Renal cortex interstitium (tissue), 15 donors: ENCODE measurements at places on chromosomes 5 and 9. TPM values are rescaled to one million over a fixed set of nuclear protein-coding genes. Genes with fewer than 3 reads are reported as not detected.

GRCh38 chr5:122351416-122352157, 39.5 kb downstream of the SNCAIP start:
- no peak for DNase-seq

DNA sequence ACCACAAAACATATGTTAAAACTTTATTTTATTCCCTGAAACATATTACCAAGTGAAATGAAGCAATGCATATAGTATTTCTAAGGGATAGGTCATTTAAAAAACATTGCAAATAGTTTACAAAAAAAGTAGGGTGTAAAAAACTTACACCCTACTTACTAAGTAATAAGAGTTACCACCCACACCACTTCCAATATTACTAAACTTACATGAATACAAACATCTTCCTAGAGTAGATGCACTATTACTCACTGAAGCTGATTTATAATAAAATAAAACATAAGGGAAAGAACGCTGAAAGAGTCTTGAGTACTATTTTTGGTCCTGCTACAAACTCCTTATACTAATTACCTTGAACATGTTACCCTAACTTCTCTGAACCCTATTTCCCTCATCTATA, 289.4 kb downstream of the HINT1 start:
- DNase-seq: no peak

GRCh38 chr5:107894361-107894760, 223.6 kb upstream of the EFNA5 start:
- no peak for DNase-seq

DNA sequence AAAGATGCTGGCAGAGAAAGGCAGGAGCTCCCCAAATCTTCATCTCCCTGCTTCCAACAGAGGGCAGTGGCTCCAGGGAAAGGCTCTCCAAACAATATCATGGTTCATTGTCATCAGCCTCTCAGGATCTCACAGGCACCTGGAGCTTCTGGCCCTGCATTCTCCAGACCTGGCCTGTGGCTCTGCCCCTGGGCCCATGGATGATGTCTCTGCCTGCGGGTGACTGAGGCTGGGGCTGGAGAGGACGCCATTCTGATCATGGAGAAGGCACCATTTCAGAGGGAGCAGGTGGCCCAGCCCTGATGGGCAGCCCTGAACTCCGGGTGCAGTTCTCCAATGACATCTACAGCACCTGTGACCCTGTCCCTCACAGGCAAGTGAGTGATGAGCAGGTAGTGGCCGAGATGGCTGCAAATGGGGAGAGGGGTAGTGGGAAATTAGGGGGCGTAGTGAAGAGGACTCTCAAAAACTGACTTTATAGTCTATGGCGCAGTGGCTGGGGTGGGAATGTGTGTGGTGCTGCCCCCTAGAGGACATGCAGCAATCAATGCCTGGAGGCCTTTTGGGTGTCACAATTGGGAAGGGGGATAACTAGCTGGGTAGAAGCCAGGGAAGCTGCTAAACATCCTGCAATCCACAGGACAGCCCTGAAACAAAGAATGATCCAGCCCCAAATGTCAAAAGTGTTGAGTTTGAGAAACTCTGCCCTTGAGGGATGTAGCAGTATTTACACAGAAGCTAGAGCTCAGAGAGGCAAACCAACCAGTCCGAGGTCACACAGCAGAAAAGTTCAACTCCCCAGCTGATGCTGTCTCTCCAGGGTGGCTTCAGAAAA, 3.2 kb downstream of the SH3PXD2B start:
- DNase-seq: no peak

DNA sequence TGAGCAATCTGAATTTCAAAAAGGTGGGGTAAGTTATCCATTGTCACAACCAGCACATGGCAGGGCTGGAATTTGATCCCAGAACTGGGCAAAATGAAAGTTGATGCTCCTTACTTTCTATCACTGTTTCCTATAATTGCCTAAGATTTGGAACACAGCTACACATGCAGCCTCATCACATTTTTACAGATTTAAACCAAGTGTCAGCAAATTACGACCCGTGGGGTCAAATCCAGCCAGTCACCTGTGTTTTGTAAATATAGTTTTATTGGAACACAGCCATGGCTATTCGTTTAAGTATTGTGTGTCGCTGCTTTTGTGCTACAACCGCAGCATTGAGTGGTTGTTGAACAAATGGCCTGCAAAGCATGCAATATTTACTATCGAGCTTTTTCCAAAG, 94.3 kb downstream of the SREK1 start:
- no peak for DNase-seq

Gene CDC20B
- polyA plus RNA-seq: 0.77 TPM

Gene SPATA24
- 11.5 TPM for polyA plus RNA-seq

Gene CDH9
- polyA plus RNA-seq: 11.9 TPM

Gene CCL27
- polyA plus RNA-seq: 0.44 TPM

Gene UCK1
- 42.8 TPM for polyA plus RNA-seq
